ENCODE measurements at places on chromosomes 11 and 22.
A peak's percentile ranks its signal among the peaks of the same experiment; 100 is the strongest.

DNA sequence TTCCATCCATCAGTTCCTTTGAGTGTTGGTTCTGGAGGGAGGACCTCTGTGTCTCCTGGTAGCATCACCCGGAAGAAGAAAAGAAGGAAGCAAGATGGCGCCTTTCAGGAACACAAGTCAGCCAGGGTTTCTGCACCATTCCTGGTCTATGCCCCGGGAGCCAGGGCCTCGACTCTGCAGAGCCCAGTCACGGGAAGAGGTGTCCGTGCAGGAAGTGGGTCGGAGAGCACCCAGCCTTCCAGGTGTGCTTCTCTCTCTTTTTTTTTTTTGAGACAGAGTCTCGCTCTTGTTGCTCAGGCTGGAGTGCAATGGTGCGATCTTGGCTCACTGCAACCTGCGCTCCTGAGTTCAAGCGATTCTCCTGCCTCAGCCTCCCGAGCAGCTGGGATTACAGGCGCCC, 21.2 kb downstream of the MRPL21 start:
- H3K27ac ChIP-seq: peak overlapping the region; percentile 65
- H3K4me1 ChIP-seq: no peaks in the 10 kb centered on the region
- H3K36me3 ChIP-seq: peaks cover 11% of the 10 kb centered on the region

GRCh38 chr11:1853376-1854131, 670 bp downstream of the LSP1 start:
- peak overlapping the region; percentile 100 for H3K27ac ChIP-seq
- peaks cover 45% of the 10 kb centered on the region for H3K36me3 ChIP-seq

GRCh38 chr11:113876798-113877669, 1.7 kb upstream of the USP28 start:
- H3K27me3 ChIP-seq: no peaks in the 10 kb centered on the region
- peak overlapping the region; percentile 82 for H3K4me3 ChIP-seq
- ATAC-seq: no peak

DNA sequence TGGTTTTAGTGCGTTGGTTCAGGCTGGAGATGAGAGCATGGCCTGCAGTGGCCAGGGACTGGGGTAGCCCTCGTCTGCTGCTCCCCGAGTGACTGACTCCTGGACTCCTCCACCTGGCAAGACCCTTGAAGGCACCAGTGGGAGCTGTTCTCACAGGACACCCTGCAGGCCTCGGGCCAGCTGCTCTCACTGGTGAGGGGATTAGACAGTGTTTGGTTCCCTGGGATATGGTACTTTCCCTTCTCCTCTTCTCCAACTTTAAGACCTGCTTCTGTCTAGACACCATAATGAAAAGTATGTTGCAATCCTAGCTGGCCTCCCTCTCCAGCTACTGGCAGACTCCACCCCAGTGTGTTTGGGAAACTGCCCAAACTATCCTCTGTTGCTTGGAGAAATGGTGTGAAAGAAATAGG, 168.8 kb upstream of the CADM1 start:
- no peaks in the 10 kb centered on the region for H3K4me1 ChIP-seq
- H3K27me3 ChIP-seq: peaks cover 3% of the 10 kb centered on the region
- H3K4me3 ChIP-seq: no peak overlapping the region

All from activated T-helper 17 cell treated with anti-CD3 and anti-CD28 coated beads, Interleukin-2, amount 50 U/mL, for 72 hours (primary cell).